ENCODE measurements at places on chromosomes 7 and 10. TPM values are rescaled to one million over a fixed set of nuclear protein-coding genes. Genes with fewer than 3 reads are reported as not detected.

DNA sequence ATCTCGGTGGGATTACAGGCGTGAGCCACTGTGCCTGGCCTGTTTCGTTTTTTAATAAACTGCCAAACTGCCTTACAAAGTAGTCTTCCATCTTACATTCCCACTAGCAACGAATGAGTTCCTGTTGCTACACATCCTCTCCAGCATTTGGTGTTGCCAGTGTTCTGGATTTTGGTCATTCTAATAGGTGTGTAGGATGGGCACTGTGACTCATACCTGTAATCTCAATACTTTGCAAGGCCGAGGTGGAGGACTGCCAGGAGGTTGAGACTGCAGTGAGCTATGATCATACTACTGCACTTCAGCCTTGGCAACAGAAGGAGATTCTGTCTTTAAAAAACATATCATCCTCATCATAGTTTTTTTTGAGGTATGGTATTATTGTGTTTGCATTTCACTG, 21.4 kb upstream of the RSBN1L start:
- DNase-seq: no peak

- peak; percentile 37 for DNase-seq
Measured at GRCh38 chr10:129057856-129058663, 409.0 kb upstream of the MGMT start.

DNA sequence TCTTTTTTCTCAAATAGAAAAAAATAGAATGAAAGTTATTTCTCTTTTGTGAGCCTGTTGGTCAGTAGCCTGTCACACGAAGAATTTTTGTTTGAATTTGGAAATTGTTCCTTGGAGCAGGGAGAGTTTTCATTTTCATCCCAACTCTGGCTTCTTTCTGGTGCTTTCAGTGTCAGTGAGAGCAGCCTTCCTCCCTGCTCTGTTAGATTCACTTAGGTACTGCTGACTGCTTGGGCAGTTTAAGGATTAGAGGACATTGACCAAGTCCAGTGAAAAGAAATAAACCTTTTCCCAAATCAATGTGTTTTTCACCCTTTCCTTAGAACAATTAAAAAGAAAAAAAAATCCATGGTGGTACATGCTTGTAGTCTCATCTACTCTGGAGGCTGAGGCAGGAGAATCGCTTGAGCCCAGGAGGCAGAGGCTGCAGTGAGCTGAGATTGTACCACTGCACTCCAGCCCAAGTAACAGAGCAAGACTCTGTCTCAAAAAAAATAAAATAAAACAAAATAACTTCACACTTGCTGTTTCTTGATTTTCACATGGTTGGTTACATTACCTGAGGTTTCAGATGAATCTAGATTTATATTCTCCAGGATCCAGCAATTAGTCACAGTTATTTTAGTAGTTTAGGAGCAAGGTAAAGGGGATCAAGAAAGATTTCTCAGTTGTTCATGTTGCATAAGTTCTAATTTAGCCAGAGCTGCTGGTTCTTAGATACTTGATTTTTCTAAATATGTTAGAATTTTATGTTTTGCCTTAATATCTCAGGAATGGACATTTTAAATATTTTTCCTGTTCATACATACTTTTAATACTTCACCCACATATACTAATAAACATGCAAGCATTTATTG, 63.1 kb downstream of the ZNRF2 start:
- no peak for DNase-seq

- peak; percentile 70 for DNase-seq
Measured at GRCh38 chr7:130912082-130912861, 178.3 kb upstream of the KLF14 start.

DNA sequence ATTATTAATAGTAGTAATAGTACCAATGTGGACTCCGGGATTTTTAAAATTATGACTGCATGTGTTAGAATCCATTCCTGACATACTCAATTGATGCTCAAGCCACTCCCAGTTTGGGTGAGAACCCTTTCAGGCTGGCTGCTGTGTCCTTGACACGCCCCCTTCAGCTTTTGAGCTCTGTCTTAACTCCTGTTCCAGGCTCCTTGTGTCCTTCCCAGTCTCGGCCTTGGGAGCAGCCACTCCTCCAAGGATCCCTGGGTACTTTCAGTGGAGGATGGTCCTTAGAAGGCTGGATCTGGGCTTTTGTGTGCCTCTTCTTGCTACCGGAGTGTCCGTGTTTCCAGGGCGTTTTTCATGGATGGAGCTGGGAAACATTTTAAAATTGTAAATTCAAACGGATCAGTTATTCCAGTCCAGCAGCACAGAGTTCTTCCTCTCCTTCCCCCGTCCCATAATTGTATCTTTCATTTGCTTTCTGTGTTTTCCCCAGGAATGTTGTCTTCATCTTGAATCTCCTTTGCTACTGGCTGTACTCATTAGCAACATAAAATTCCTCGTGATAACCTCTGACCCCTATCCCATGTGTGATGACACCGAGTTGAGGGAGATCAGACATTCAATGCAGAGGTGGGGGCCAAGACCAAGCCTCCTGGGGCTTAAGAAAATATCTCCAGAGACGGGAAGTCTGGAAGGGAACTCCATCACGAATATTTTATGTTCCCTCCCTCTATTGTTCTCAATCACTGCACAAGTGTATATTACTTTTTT, 40.0 kb upstream of the PFKFB3 start:
- no peak for DNase-seq

DNA sequence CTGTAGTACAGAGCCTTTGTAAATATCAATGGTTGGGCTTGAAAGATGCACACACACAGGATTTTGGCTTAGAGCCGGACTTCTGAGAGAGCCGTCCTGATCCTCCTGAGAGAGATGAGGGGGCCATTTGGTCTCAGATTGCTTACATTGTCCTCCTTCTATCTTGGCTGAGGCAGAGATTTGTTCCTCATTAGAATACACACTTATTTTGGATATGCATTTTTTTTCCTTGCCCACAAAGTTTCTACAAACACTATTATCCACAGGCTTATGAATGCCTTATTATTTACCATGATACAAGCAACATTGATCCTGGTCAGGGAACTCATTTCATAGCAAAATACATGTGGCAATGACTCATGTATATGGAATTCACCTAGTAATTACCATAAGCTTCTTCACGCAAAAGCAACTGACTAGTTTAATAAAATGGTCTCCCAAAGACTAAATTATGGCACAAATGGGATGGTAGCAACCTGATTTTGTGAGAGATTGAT, 175.3 kb downstream of the MDFIC start:
- no peak for DNase-seq

DNA sequence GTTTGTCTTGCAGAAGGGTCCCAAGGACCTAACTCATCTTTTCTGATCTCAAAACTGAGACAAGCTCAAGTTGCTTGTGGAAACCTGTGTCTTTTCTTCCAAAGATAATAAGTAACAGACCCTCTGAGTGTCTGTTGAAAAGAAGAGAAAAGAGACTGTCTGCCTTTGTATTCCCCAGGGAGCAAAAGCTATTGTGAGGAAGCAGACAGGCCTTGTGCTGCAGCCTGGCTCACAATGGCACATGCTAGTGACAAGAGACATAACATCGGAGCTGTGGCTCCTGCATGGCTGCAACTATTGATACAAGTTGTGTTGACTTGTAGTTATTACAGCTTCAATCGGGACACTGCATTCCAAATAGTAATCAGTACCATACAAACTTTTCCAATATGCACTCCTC, 202.9 kb downstream of the DKK1 start:
- DNase-seq: no peak

DNA sequence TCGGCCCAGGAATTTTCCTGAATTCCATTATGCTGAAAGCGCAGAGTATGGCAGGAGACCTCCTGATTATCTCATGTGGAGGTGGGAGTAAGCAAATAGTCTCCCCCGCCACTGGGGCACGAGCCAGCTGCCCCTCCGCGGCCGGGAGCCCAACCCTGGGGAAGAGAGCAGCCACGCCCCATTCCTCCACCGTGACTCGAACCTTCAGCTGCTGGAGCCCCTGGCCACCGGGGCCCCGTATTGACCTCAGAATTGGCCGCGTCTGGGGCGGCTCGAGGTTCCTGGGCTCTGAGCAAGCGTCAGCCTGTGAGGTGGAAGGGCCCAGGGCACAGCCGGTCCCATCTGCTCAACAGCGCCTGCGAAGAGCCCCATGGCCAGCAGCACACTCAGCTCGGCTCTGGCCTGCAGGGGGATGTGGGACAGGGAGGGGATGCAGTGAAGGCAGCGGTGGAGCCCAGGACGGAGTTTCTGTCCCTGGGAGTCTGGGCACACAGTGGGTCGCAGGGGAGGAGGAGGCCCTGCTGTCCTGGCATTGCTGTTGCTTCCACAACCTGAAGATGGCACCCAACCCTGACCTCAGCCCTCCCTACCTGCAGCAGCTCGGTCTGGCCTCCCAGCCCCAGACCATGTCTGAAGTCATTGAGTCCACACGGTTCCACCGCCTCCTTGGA, 97.8 kb downstream of the CHST15 start:
- peak; percentile 87 for DNase-seq

GRCh38 chr10:102310361-102311024, 65.2 kb downstream of the GBF1 start:
- no peak for DNase-seq

DNA sequence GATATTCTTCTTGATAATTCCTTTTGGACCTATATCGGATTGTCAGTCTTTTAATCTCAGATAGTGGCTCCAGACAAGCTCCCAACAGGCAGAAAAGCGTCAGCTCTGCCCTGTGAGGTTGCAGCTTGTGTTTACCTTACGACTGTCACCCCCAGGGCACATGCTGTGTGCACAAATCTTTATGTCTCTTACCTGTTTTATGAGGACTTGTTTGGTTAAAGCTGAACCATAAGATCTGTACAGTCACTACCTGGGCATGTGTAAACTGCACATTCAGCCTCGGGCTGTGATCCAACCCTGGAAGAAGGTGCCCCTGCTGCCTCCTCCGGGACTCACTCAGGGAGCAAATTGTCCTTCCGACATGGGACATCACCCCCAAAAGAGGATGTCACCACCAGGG, 119.8 kb downstream of the GALNT17 start:
- DNase-seq: no peak

- DNase-seq: no peak
Measured at GRCh38 chr10:35640951-35641675, 983 bp downstream of the FZD8 start.

- no peak for DNase-seq
Measured at GRCh38 chr10:53675177-53675576, 902.6 kb upstream of the MBL2 start.

- DNase-seq: no peak
Measured at GRCh38 chr7:66664590-66665293, 36.1 kb downstream of the KCTD7 start.

DNA sequence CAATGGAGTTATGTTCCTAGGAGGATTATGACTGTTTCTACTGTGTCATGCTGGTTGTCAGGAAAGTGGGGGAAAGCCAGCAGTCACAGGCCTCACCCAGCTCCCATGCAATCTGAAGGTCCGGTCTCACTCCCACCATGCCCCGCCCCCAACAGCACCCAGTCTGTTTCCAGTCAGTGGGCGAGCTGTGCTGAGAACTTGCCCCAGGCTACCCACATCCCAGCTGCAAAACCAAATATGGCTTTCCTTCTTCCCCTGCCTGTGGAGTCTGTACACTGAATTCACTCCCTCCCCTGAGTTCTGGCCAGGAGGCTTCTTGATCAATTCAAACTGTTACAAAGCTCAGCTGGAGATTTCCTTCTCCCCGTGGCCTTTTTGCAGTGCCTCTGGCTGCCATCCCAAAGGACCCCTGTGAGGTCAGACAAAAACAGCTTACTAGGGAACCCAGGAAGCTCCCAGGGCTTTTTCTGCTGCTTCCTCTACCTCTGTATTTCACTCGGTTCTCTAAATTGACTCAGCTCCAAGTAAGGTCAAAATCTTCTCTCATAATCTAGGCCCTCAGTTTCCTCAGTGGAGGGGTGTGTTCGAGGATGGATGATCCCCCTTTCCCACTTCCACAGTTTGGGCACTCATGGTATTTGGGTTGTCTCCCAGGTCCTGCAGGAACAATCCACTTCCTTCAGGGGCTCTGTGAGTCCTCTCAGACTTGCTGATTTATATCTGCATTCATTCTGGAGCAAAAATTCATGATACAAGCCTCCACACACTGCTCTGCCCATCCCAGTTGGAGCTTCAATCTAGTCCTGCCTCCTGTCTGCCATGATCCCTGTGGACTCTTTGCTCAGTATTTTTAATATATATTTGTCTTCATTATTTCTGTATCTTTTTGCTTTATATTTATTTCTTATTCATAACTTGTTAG, 205.5 kb downstream of the SEMA3D start:
- no peak for DNase-seq

DNA sequence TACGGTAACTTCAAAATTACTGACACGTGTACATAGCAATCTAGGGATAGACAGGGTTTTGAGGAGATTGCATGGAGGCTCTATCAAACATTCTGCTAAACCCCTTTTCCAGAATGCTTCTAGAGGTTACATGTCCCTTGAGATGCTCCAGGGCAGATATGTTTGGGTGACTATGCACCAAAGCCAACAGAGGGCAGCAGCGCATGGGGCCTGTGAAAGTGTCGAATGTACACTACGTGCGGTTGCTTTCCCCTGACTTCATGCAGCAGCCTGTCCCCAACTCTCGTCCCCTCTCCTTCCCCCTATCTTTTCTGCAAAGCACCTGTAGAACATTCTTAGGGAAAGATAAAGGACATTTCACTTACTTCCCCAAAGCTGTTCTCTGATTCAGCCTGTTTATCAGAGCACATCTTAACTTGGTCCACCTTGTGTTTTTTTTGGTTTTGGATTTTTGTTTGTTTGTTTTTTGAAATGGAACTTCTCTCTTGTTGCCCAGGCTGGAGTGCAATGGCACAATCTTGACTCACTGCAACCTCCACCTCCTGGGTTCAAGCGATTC, 90.2 kb downstream of the UBE3C start:
- no peak for DNase-seq

DNA sequence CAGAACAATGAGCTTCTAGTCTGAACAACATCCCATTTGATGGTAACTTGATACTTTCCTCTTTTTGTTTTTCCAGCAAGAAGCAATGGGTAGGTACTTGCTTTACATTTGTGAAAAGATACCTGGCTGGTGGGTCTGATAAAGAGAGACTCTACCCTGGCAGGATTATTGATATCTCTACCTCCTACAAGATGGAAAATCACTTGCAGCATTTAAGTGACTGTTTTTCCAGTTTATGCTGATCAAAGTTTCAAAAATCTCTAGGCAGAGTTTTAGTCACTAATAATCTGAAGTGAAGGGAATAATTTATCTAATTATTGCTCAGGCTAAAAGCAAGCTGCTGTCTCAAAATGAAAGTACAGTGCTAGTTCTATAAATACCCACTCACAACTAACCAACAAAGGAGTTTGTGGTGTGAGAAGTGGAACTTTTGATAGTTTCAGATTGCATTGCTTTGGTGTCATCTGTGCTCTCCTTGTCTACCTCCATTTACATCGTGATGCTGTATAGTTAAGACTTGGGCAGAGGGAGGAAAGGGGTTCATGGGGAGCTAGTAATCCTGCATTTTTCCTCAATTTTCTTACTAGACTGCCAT, 86.0 kb upstream of the ANKRD1 start:
- DNase-seq: no peak

Gene CREB5
- 23.1 TPM for total RNA-seq

Gene MCM10
- total RNA-seq: 0.98 TPM

Gene AKR1C1
- 73.7 TPM for total RNA-seq

Gene CCL24
- total RNA-seq: not detected

Gene ARID5B
- 75.9 TPM for total RNA-seq

Gene LRRC61
- total RNA-seq: 14.0 TPM

Gene TRIM4
- total RNA-seq: 33.1 TPM

Gene METTL27
- not detected for total RNA-seq

Gene TFAM
- total RNA-seq: 13.3 TPM

Gene GPR15LG
- total RNA-seq: 98.0 TPM

Gene TEX47
- total RNA-seq: not detected

Gene SGCE
- 84.0 TPM for total RNA-seq

Gene CFAP43
- total RNA-seq: 0.25 TPM
